NCI-H2107 (cell line): ENCODE measurements at places on chromosomes 11 and 22.

DNA sequence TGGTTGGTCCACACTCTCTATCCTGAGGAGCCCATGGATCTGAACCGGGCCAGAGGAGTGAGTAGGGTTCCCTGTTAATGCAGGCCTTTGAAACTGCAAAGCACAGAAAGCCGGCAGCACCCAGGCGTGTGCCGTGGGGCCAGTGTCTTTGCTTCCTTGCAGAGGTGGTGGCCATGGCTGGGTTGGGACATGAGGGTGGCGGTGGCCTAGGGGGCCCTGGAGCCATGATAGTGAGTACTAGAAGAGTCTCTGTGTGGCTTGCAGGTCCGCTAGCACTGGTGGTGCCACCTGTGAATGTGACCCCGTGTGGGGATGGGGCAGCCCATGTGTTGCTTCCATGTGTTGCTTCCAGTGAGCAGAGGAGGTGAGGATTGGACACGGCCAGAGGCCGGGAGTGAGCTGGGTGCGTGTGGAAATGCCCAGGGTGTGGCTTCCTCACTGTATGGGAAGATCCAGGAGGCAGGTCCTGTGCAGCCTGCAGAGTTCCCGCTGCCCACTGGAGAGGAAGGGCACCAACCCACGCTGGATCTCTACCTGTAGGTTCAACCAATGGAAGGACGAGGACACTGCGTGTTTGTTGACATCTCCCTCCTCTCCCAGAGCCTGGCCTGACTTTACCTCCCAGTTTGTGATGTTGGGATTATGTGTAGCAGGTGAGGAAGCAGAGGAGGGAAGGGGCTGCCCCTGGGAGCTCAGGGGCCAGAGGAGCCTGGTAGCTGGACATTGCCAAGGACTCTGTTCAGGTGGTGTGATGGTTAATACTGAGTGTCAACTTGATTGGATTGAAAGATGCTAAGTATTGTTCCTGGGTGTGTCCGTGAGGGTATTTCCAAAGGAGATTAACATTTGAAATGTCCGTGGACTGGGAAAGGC, 796.6 kb downstream of the TBC1D22A start:
- DNase-seq = no peak

DNA sequence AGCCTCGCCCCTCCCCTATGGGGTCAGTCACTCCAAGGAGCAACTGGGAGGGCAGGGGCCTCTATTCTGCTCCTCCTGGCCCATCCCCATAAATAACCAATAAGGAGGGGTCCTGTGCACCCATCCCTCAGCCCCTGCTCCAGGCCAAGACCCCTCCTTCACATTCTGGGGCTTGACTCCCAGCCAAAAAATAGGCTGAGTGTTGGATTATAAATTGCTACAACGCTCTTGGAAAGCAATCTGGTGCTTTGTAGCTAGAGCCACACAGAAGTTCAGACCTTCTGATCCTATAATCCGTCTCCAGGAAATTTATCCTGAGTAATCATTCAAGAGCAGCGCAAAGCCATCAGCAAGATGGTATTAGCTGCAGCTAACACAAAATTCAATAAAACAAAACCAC, 42.5 kb downstream of the ABCC8 start:
- DNase-seq = no peak

DNA sequence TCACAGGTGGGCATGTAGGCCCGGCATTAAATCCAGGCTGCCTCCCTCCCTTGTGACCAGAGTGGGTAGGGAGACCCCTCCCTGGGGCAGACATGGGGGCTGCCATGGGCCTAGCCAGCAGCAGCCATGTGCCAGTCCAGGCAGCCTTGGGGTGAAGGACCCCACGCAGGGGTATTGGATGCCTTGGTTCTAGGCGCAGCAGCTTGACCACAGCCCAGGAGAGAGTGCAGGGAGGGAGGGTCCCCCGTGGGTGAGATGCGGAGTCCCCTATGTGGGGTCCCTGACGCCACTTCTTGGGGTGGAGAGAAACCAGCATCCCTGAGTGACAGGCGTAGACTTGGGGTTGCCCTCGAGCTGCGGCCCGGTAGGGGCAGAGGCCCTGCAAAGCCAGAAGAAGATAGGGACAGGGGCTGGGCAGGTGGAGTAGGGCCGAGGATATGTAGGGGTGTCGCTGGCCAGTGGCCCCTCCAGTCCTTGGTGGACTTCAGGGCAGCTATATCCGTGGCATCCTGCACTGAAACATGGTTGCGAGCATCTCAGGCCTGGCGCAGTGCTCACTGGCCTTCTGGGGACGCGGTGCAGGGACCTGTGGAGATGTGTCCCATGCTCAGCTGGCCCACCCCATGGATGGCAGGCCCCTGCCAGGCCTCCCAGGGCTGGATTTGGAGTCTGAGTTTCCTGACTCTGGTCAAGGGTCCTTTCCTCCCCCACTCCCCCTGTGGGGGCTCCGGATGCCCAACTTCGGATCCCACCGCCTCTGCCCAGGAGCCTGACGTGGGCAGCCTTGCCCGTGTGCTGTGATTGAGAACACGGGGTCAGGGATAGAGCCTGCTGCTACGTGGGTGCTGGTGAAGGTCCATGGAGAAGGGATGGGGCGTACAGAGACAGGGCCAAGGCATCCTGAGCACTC, 1179.8 kb downstream of the BRD1 start:
- no peak for DNase-seq

GRCh38 chr11:120057028-120057330, 80.9 kb downstream of the TRIM29 start:
- no peak for DNase-seq

- no peak for DNase-seq
Observed at GRCh38 chr11:102081313-102081712, 28.9 kb upstream of the YAP1 start.

DNA sequence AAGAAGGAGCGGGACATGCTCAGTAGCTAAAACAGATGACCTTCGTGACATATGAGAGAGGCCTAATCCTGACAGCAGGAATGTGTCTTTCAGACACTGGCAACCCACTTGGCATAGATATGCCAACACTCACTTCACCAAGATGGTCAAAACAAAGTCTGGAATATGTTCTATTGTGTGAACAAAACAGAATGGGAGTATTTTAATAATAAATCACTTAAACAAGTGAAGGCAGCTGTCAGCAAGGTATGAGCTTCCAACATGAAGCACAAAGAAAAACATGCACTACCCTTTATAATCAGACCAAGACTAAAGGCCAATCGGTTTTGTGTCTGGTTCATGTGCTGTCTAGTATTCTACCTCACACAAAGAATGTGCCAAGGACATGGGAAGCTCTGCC, 23.1 kb downstream of the CCDC34 start:
- DNase-seq = no peak

DNA sequence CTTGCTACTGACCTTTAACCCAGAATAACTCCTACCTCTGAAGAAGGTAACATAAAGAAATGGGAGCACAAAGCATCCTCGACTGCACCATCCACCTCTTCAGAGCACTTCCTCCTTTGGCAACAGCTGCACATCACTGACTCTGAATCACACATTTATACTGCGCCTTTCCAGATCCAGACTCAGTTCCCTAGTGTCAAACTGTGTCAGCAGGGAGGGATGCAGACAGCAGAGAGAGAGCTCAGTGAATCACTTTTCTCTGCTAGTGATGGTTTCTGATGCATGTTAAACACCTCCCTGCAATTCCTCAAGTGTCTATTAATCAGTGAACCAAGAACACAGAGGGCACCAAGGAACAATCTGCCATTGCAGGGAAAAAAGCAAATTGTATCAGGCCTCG, 118.9 kb downstream of the PLEKHA7 start:
- no peak for DNase-seq

GRCh38 chr11:72123117-72123653, 10.7 kb upstream of the ANAPC15 start:
- no peak for DNase-seq

- peak; percentile 70 for DNase-seq
Observed at GRCh38 chr22:45235101-45235777, 5.5 kb downstream of the KIAA0930 start.

DNA sequence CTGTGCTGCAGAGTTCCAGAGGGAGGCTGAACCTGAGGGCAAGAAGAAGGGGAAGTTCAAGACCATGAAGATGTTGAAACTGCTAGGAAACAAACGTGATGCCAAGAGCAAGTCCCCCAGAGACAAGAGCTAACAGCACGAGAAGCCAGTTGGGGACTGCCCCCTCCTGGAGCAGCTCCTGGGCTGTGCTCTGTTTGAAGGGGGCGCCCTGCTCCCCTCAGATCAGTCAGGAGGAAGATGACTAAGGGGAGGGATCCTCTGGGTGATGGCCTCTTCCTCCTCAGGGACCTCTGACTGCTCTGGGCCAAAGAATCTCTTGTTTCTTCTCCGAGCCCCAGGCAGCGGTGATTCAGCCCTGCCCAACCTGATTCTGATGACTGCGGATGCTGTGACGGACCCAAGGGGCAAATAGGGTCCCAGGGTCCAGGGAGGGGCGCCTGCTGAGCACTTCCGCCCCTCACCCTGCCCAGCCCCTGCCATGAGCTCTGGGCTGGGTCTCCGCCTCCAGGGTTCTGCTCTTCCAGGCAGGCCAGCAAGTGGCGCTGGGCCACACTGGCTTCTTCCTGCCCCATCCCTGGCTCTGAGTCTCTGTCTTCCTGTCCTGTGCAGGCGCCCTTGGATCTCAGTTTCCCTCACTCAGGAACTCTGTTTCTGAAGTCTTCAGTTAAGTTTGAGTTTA, 12.6 kb downstream of the C22orf23 start:
- DNase-seq = no peak

DNA sequence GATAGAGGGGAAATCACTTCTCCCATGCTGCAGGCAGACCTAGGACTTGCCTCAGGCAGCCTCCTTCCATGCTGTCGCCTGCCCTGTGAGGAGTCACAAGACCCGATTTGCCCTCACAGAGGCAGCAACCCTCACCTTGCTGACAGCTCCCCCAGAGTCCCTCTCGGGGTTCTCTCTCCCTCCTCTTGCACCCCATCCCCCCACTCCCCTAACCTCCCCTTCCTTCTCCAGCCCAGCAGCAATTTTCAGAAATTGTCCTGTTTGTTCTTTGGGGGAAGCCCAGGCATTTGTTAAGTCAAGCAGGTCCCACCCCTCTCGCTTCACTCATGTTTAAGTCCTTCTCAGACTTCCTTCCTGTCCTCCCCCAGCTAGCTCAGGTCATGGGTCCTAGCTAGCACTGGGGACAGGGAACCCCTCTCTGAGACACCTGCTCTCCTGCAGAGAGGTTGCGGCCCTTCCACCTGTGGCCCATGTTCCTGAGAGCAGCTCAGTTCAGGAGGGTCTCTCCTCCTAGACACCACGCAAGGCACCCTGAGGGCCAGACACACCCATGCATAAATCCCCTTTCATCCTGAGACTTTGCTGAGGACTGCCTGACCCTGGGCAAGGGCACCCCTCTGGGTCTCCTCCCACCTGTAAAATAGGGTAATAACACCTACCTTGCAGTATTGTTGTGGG, 6.3 kb upstream of the FXYD2 start:
- no peak for DNase-seq

DNA sequence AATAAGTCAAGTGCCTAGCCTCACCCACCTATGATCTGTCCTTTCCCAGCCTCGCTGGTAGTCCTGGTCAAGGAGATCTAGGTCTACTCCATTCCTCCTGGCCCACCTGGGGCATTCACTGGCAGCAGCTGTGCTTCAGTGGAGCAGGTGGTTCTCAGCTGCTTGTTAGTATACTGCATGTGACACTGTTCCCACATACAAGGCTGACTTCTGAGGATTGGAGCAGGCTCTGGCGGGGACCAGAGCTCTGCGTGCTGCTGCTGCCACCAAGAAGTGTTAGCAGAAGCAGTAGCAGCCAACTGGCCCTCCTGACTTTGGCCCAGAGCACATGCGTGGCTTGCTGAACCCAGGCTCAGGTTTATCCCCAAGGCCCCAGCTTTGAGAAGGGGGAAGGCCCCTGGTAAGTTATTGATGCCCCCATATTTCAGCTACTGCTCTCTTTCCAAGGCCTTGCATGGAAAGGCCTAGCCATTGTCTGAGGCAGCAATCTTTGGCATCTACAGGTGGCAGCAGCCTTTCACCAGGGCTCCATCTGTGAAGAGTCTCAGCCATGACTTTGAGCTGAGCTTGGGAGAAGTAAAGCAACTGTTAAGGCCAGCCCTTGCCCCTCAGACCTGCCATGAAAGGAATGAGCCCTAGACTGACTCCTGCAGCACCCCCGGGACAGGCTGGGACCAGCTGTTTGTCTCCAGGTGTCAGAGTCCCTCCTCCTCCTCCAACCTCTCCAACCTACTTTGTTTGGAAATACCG, 26.5 kb downstream of the ARHGAP1 start:
- no peak for DNase-seq

- no peak for DNase-seq
Observed at GRCh38 chr11:128790196-128790595, 76.9 kb downstream of the KCNJ1 start.

- DNase-seq = peak; percentile 67
Observed at GRCh38 chr11:86456075-86456939, 81.6 kb downstream of the CCDC81 start.
